ENCODE measurements at places on chromosomes 5 and 9.

DNA sequence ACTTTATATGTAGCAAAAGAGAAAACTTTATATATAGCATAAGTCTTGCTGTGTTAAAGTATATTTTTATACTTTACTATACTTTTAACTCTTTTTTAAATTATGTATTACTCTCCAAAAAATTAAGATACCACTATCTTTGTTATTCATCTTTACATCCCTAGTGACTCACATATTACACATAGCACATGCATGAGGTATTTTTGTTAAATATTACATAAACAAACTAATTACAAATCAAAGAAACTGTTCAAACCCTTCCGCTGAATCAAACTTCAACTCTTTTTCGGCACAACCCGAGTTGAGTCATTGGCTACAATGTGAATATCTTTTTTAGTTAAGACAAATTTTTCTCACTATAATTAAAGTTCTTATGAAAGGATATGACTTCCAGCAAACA is 32.1 kb downstream of the NADK2 start:
- no peak for DNase-seq

DNA sequence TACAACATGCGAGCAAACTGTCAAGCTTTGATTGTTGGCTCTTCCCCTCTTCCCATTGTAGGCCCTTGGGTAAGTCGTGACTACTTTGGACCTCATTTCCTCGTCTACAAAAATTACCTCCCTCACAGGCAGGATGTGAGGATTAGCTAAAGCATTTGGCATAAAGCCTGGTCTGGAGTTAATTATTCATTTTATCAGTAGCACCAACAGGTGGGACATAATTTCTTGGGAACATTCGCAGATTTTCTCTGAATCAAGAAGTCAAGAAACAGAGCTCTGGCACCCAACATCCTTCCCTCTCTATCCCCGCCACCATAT is 39.9 kb upstream of the SEMA6A start:
- DNase-seq: no peak

GRCh38 chr5:53448851-53449250 is 31.6 kb upstream of the FST start:
- DNase-seq: no peak

GRCh38 chr5:113147101-113147508 is 170.5 kb downstream of the DCP2 start:
- DNase-seq: no peak

- no peak for DNase-seq
These were observed 217.6 kb downstream of the NPR3 start for GRCh38 chr5:32928761-32929160.

- DNase-seq: no peak
These were observed 2.8 kb upstream of the RICTOR start for GRCh38 chr5:39076757-39077728.

DNA sequence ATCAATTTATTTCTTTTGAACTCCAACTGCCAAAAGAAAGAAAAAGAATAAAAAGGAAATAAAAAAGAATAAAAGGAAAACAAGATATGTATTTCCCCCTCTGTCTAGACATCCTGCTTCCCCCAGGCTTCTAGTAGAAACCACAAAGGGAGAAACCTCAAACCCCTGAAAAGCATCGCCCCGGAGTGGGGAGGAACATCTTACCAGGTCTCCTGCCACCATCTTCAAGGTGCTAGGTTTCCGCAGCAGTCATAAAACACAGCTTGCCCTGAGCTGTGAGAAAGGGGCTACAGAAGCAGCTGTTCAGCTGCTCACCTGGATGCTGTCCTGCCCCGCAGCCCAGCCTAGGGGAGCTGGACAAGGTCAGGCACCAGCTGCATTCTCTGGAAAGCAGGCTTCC is 487.7 kb downstream of the GADD45G start:
- no peak for DNase-seq

DNA sequence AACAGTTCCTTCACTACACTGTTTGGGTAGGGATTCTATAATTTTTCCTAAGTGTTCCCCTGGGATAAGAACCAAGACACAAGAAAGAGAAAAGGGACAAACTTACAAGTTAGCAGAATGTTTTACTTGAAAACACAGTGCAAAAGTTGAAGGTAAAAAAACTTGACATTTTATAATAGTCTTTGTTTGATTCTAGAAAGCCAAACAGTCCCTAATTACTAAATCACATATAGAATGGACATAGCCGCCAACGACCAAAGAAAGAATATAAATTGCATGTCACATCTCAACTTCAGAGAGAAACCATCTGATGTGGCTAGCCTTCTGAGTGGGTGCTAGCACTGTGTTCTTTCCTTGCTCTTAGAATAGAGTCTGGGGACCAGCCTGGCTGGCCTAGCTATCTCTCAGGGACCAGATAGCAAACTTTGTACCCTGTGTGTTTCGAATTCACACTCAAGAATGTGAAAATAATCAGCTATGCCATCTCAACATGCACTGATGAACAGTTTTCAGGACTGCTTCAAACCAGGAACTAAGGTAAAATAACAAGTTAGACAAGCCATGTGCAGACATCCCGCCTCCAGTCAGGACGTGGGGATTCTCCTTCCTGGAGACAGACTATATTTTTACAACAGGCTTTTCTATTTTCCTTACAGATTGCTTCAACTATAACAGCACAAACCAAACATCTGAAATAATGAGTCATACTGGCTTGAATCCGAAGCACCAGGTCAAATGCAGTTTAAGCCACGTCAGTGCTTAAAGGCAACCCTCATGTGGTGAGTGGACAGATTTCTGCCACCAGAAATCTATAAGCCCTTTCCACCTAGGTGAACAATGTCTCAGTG is 53.7 kb downstream of the LHFPL2 start:
- no peak for DNase-seq

- no peak for DNase-seq
These were observed 51.8 kb downstream of the IRX2 start for GRCh38 chr5:2699686-2700085.

DNA sequence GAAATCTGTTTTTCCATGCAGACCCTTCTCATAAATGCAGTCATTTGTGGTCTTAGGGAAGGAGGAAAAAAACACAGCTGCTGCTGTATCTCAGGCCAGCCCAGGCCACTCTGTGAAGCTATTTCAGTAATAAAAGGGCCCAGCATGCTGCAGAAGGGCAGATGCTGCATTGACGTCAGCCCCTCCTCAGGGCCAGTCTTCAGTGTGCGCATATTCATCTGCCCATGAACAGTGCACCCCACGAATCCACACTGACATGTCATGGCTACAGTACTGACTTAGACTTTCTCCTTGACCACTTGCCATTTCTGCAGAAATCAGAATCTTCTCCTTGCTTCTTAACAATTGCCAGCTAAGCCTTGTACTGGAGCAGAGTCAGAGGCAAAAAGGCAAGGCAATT is 304.7 kb downstream of the GABRG2 start:
- DNase-seq: no peak

DNA sequence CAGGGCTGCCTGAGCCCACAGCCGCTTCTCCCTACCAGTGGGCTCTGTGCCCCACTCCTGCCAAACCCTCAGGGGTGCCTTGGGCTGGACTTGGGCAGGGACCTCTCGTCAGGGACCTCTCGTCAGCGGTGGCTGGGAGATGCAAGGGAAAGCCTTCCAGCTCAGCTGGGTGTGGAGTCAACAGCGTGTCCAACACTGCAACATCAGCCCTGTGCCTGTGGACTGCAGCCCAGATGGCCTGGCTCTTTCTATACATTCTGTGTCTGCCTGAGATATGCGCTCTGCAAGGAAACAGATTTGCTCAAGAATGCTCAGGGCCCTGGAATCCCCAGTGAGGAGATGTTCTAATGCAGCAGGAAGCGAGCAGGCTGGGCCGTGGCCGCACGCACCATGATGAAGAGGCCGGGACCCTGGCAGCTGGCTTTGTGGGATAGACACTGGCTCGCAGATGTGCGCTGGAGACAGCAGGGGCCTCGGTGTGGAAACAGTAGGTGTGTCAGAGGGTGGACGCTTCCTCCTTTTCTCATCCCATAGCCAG is 85.0 kb upstream of the COL5A1 start:
- no peak for DNase-seq

DNA sequence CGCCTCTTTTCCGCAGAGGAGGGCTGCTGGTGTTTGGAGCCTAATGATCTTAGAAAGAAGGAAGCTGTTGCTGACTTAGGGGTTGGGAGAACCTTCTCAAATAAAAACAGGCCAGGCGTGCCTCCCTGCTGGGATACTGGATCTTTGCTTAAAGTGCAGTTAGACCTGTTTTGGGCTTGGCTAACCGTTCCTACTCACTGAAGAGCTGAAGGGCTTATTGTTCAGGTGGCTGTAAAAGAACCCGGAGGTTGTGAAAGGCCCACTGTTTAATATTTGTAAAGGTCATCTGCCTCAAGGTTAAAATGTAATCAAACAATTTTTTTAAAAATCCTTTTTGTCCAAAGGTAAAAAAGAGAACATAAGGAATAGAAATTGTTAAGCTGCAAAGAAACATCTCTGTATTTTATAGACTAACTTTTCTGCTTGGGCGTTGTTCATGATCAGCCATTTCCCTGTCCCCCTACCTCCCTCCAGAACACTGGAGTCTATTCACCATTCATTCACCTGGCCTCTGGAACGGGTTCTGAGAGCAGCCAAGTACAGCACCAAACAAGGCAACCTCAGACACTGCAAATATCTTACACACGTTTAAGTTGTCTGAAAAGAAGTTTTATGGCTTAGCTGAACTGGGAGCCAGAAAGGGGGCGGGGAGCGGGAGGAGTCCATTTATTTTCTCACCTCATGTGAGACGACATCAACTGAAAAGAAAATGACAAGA is 18.6 kb upstream of the MTMR12 start:
- DNase-seq: no peak

- DNase-seq: no peak
These were observed 29.4 kb downstream of the FAM240B start for GRCh38 chr9:38690574-38690973.
